ENCODE measurements at places on chromosomes 13 and 19. TPM values are rescaled to one million over a fixed set of nuclear protein-coding genes. Genes with fewer than 3 reads are reported as not detected.
A peak's percentile ranks its signal among the peaks of the same experiment; 100 is the strongest.

DNA sequence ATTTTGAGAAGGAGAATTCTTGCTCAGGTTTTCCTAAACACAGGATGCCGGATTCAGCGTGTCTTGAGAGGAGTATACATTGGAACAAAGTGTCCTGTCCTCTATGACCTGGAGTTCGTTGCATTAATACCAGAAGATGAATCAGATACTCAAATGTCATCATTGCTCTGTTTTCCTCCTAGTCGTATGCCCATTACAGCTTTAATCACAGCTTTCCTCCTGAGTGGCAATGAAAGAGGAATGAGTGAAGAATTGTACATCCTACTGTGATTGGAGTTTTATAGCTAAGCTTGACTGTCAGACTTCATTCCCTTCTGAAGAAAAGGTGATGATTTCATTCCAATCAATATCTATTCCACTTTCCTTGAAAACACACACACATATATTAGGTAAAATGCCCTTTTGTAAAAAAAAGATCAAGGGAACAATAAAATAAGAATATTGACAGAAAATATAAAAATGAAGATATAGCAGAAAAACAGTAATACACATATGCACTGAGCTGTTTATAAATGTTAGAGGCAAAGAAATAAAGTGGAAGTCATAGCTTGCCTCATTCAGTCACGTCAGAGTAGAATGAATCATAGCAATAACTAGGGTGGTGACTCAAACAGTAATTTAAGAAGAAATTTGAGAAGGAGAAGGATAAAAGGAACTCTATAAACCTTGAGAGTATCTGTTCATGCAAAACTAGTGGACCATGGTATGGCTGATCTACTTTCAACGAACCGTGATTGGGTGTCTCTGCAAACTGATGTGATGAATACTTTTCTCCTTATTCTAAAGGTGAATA, 501.5 kb downstream of the SUCLA2 start:
- no peak for DNase-seq
- no peaks in the 10 kb centered on the region for H3K4me1 ChIP-seq
- no peak overlapping the region for H3K4me3 ChIP-seq
- H3K27ac ChIP-seq = no peak overlapping the region

GRCh38 chr19:6402837-6403608, 10.1 kb upstream of the GTF2F1 start:
- H3K36me3 ChIP-seq = no peaks in the 10 kb centered on the region
- peak; percentile 93 for DNase-seq
- no peaks in the 10 kb centered on the region for H3K27me3 ChIP-seq
- H3K4me1 ChIP-seq = peaks cover 27% of the 10 kb centered on the region
- peak overlapping the region; percentile 98 for H3K27ac ChIP-seq

DNA sequence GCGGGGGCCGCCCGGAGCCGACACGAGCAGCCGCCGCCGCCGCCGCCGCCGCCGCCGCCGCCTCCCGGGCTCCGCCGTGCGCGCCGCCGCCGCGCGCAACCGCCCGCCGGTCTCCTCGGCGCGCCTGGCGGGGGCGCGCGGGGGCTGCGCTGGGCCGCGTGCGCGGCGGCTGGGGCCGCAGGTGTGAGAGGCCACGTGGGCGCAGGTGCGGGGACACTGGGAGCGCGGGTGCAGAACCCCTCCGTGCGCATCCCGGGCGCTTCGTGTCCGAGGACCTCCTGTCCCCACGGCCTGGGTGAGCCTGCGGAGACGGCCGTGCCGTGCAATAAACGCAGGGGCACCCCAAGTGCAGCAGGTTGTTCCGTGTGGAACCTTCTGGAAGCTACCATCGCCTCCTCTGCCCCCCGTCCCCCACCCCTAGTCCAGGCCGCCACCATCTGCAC, at the start of gene LINGO3:
TSS of gene LINGO3 (minus strand) at position 41 of the 443 bp plus-strand sequence. CDS start 16,378 bp downstream, outside the sequence.
- no peaks in the 10 kb centered on the region for H3K27me3 ChIP-seq
- no peaks in the 10 kb centered on the region for H3K36me3 ChIP-seq
- DNase-seq = peak; percentile 68
- peak within 1 kb of the TSS; percentile 27 for H3K27ac ChIP-seq
- peak within 1 kb of the TSS; percentile 70 for H3K4me3 ChIP-seq
- 0 out of 2 replicates have a peak, but pooled peaks cover 3% of the 10 kb centered on the region for H3K4me1 ChIP-seq

GRCh38 chr13:78602561-78603239, 652 bp downstream of the POU4F1 start:
- no peak for DNase-seq
- H3K36me3 ChIP-seq = no peaks in the 10 kb centered on the region
- H3K4me3 ChIP-seq = peak overlapping the region; percentile 78
- H3K27ac ChIP-seq = peak overlapping the region; percentile 35
- peaks cover 7% of the 10 kb centered on the region for H3K4me1 ChIP-seq
- H3K27me3 ChIP-seq = no peaks in the 10 kb centered on the region

- no peak overlapping the region for H3K4me3 ChIP-seq
- no peaks in the 10 kb centered on the region for H3K27me3 ChIP-seq
- peaks cover 17% of the 10 kb centered on the region for H3K4me1 ChIP-seq
These were observed 30.9 kb downstream of the SHISA2 start for GRCh38 chr13:26020891-26021290.

DNA sequence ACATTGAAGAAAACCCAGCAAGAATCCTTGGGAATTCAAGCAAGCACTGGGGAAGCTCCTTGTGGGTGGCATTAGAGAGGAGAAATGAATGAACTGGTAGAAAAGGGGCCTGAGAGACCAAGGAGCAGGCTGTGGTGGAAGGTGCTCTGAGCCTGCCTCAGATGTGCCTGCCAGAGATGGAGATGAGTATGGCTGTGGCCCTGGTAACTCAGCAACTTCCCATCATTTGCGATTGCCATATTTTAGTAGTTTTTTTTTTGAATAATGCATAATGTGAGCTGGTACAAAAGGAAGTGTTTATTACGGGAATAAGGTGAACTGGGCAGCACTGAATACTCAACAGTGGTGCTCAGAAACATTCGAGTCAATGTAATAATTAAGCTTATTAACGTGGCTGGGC, 39.1 kb downstream of the ERICH6B start:
- DNase-seq = no peak
- H3K27me3 ChIP-seq = no peaks in the 10 kb centered on the region
- H3K27ac ChIP-seq = no peak overlapping the region
- H3K4me3 ChIP-seq = no peak overlapping the region
- H3K4me1 ChIP-seq = no peaks in the 10 kb centered on the region

GRCh38 chr13:42174344-42175162, 97.4 kb upstream of the AKAP11 start:
- peak; percentile 20 for DNase-seq
- H3K27me3 ChIP-seq = no peaks in the 10 kb centered on the region
- no peaks in the 10 kb centered on the region for H3K36me3 ChIP-seq
- no peak overlapping the region for H3K27ac ChIP-seq
- no peaks in the 10 kb centered on the region for H3K4me1 ChIP-seq

DNA sequence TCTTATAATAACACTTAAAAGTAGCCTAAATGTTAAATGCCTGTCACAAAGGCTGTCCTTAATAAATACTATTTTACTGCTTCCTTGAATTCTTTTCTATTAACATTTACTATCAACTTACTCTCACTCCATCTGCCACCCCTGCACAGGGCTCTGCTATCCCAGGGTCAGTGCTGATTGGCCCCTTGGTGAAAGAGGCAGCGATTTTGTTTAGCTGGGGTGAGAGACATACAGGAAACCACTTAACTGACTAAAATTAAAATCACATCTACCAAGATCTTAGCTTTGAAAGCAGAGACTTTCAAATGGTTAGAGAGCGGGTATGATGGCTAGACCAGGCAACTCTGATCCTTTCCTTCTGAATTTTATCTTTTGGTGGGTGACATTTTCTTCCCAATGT, 149.9 kb upstream of the HTR2A start:
- no peak for DNase-seq
- H3K27ac ChIP-seq = no peak overlapping the region
- no peaks in the 10 kb centered on the region for H3K27me3 ChIP-seq
- no peaks in the 10 kb centered on the region for H3K36me3 ChIP-seq

DNA sequence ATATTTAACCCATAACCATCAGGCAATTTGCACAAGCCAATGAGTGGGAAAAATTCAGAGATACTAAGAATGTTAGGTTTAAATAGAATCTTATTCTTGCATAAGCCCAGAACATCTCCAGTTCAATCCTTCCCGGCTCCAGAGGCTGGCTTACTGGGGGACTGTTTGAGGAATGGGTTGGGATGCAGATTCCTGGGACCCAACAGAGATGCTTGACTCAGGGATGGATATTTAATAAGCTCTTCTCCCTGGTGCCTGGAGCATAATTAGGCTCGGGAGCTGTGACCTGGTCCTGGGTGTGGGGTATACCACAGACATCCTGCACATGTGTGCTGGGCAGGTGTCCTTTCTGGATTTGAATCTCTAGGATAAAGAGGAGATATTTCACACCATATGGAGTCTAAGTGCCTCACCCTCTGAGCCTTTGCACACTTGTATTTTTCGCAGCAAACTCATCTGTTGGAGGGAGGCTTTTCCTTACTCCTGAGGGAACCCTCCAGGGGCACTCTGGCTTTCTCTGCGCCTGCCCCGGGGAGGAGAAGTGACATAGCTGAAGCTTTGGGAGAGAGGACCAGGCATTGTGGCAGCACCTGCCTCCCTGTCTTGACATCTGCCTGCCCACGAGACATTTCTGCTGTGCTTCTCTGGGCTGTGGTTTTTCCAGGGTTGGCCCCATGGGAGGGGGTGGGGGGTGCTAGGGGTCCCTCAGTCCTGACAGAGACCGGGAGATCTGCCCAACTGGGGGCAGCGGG, 36.1 kb upstream of the ANKRD10 start:
- no peaks in the 10 kb centered on the region for H3K4me1 ChIP-seq
- no peak overlapping the region for H3K27ac ChIP-seq
- no peak overlapping the region for H3K4me3 ChIP-seq
- H3K27me3 ChIP-seq = no peaks in the 10 kb centered on the region

DNA sequence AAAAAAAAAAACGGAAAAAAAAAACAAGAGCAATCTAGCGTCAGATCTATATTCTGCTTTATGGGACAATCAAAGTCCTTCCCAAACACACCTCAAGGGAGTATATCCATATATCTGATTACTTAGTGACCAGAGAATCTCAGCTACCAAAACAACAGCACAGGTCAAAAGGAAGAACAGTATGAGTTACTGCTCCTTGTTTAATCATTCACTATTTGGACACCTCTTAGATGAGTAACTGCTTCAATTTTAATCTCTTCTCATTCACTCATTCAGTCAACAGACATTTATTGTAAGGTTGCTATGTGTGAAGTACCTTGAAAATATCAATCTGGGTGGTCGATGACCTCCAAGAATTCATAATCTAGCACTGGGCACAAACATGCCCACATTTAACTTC, 193.2 kb downstream of the IRS2 start:
- H3K27me3 ChIP-seq = no peaks in the 10 kb centered on the region
- H3K27ac ChIP-seq = no peak overlapping the region
- H3K4me3 ChIP-seq = no peak overlapping the region

GRCh38 chr13:38637576-38637975, 49.3 kb upstream of the FREM2 start:
- no peak for DNase-seq
- H3K4me1 ChIP-seq = peaks cover 54% of the 10 kb centered on the region
- H3K4me3 ChIP-seq = no peak overlapping the region
- no peaks in the 10 kb centered on the region for H3K36me3 ChIP-seq
- H3K27ac ChIP-seq = peak overlapping the region; percentile 67
- H3K27me3 ChIP-seq = no peaks in the 10 kb centered on the region

GRCh38 chr13:53151336-53152056, 122.9 kb downstream of the OLFM4 start:
- H3K27me3 ChIP-seq = no peaks in the 10 kb centered on the region
- H3K4me3 ChIP-seq = no peak overlapping the region
- H3K36me3 ChIP-seq = no peaks in the 10 kb centered on the region
- H3K27ac ChIP-seq = no peak overlapping the region
- H3K4me1 ChIP-seq = no peaks in the 10 kb centered on the region

DNA sequence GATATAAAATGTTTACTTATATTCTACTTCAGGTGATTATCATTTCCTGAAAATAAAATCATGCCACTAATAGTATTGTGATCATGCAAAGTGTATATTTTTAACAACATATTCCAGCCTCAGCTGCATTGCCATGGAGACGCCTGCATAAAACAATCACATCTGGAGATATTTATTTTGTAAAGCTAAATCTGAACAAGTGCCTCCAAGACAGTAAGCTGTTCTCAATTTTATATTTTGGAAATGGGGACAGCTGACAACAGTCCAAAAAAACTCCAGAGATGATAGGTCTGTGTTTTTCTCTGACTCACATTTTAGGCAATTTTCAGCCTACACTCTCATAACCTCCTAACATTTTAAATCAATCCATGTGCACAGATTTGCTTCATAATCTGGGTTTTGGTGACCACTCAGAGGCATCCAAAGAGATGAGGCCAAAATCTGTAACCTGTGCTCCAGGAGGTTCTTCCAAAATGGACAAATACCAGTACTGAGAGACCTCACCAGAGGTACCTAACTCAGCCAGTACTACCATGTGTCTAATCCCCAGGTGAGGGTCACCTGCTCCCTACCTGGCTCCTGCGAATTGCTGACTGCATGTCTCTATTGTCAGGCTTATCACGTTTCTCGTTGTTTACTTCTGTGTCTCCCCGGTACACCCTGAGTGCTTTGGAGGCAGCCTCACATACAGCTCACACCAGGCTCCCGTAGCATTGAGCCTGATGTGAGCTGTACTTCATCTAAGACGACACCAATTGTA, 62.7 kb downstream of the COL4A1 start:
- no peak for DNase-seq
- H3K36me3 ChIP-seq = no peaks in the 10 kb centered on the region
- no peak overlapping the region for H3K4me3 ChIP-seq
- H3K27ac ChIP-seq = no peak overlapping the region
- H3K4me1 ChIP-seq = peaks cover 10% of the 10 kb centered on the region

DNA sequence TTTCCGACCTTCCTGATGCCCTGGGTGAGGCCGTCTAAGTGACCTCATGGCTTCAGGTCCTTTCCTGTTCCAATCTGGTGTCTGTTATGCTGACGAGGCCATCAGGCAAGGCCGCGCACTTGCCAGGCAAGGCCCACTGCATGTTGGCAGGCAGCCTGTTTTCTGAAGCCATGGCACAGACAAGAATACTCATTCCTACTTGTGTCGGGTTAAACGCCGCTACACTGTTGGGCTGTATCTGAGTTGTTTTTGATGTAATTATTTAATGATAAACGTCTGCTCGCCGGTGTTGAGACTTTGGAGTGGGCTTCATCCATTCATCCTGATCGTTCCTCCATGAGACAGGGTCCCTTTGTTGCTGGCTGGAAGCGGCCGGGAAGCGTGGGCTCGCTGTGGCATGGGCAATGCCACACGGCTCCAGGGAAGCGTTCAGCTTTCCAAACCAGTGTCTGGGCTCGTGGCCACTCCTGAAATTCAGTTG, 92.1 kb downstream of the ATP11A start:
- DNase-seq = no peak
- no peaks in the 10 kb centered on the region for H3K27me3 ChIP-seq
- H3K4me1 ChIP-seq = no peaks in the 10 kb centered on the region
- H3K27ac ChIP-seq = no peak overlapping the region
- no peak overlapping the region for H3K4me3 ChIP-seq

Gene APC2
- 11.3 TPM for total RNA-seq

Gene FKRP
- total RNA-seq = 30.6 TPM

Gene LRG1
- 0.61 TPM for total RNA-seq

Gene ZNF562
- 23.7 TPM for total RNA-seq

Gene PNMA8C
- total RNA-seq = not detected

Gene PCDH9
- total RNA-seq = 0.11 TPM
